ENCODE measurements at places on chromosomes 7 and 10.
A peak's percentile ranks its signal among the peaks of the same experiment; 100 is the strongest.

DNA sequence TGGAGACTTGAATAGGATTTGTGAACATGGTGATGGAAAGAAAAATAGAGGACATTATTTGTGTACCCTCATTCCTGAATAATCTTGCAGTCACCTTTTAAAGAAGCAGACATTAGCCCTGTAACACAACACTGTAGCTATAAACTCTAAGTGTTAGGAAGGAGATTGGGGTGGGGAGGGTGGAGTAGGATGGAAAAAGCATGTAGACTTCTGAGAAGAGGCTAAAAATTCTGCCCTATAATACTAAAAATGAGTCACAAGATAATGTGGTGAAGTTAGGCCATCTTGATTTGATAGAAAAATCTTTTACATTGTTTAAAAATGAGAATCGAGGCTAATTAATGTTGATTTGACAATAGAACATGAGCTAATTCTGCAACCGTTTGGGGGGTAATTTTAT, 128.8 kb downstream of the LCOR start:
- no peak for DNase-seq

GRCh38 chr7:115965796-115966475, 64.6 kb downstream of the TFEC start:
- DNase-seq = no peak

DNA sequence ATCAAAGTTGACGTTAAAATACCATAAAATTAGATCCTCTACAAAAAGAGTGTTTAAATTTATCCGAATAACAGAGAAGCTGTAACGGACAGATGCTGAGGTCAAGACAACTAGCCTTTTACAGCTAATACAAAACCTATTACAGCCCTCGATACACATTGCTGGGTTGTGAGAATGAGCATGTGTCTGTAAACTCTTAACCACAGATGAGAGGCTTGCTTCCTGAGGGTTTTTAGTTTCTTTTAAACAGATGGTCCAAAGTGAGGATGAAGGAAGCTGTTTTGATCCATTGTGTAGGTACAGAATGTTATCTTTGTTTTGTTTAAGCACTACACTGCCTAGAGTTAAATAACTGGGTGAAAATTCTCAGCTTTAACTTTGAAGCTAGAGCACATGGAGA, 578.2 kb downstream of the PARD3 start:
- DNase-seq = no peak

DNA sequence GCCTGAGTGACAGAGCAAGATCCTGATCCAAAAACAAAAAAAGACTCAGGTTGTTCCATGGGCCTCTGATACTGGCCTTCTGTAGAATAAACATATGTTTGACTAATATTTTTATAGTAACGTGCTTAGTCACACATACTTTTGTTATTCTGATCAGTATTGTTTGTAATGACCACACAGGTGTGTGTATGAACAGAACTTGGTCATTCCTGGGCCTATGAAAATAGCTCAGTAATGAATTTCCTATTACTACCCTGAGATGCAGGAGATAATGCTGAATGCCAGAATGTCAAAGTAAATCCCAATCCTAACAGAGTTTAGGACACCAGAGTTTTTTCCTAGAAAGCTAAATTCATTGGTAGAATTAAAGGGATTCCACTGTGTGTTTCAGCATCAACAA, 108.7 kb downstream of the DOCK4 start:
- no peak for DNase-seq

DNA sequence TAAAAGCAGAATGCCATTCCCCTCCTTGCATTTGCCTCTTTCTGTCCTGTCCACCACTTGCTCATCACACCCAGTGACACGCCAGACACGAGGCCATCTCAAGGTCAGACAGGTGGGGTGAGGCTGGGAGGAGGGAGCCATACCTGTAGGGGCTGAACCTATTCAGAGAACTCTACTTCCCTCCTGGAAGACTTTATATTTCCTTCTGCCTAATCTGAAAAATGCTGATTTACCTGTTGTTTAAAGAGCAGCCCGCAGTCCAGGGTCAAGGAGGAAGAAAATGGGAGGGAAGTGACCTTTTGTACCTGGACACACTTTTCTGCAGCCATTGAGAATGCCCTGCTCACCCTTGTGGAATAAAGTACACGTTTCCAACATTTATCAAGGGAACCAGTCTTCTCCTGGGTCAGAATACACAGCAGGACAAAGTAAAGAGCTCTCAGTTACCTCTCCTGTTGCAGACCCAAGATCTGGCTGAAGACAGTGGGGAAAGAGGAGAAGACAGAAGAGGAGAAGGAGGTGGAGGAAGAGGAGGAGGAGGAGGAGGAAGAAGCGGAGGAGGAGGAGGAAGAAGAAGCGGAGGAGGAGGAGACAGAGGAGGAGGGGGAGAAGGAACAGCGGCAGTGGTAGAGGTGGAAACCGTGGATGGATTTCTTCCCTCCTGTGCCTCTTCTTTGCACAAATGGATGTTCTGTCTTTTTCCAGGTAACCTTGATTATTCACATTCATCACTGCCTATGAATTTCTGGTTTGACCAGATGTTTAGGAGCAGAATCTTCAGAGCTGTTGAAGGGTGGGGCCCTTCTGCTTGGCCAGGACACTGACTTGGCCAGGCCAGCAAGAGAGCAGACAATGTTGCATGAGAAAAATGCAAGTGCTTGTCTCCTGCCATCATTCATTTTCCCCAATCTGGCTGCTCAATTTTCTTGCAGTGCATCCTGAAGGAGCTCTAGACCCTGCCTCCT, 1.2 kb upstream of the BLNK start:
- no peak for DNase-seq

DNA sequence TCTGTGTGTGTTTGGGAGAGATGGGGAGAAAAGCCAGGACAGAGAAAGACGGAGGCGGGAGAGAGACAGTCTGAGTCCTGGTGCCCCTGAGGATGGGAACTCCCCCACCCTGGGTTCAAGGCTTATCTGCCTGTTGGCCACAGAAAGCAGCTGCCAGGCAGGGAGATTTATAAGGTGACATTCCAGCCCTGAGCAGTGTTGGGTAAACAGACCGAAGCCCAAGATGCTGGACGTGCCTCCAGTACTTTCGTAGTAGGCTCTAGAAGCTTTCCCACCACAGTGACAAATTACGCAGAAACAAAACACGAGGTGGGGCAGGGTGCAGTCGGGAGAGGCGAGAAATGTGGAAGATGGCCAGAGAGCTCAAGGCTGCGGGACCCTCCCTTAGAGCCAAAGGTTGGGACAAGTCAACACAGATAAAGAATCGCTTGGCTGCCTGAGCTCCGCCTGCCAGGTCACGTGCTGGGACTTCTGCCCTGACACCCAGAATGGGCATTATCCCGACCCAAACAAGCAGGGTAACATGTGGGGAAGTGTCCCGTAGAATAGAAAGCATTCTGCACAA, 41.1 kb downstream of the CCDC3 start:
- no peak for DNase-seq

DNA sequence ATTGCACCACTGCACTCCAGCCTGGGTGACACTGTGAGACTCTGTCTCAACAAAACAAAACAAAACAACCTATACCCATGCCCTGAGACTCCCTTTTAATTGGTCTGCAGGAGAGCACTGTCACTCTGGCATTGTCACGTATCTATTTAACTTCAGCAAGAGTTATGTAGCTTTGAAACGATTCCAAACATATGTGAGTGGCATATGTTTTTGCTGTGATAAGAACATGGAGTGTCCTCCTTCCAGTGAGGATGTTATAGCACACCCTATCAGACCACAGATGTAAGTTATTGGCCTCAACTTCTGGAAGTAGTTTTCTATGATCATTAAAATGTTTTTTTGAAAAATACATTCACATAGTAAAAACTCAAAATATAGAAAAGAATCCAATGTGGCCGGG, 15.5 kb upstream of the DNAJC12 start:
- no peak for DNase-seq

DNA sequence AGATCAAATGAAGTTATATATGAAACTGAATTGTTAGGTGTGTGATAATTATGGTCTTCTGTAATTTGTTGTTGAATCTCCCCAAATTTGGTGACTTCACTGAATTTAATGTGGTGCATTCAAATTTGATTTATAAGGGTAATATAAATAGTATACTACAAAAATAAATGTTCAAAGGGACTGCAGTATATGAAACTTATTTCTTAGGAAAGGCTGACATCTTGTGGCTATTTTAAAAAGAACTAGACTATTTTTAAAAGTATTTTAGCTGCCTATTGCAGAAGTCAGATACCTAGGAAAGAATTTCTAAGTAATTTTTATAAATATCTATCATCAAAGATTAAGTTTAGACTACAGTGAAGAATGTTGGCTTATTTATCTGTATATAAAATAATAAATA, 36.6 kb downstream of the ATRNL1 start:
- no peak for DNase-seq

DNA sequence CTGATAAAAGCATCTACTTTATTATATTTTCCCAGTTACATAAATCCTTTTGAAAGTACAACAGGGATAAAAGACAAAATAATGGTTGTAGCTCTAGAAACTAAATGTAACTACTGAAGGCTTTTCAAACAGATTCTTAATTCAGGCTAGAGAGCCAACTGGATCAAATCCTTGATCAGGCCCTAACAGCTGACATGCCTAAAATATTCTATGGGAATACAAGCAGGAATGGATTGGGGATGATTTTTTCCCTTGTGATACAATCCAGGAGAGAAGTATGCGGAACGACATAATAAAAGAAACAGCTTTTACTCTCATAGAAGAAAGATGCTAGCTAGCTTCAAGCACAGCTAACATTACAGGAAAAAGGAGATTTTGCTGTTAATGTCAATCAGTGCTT, 49.0 kb downstream of the NT5C2 start:
- no peak for DNase-seq

DNA sequence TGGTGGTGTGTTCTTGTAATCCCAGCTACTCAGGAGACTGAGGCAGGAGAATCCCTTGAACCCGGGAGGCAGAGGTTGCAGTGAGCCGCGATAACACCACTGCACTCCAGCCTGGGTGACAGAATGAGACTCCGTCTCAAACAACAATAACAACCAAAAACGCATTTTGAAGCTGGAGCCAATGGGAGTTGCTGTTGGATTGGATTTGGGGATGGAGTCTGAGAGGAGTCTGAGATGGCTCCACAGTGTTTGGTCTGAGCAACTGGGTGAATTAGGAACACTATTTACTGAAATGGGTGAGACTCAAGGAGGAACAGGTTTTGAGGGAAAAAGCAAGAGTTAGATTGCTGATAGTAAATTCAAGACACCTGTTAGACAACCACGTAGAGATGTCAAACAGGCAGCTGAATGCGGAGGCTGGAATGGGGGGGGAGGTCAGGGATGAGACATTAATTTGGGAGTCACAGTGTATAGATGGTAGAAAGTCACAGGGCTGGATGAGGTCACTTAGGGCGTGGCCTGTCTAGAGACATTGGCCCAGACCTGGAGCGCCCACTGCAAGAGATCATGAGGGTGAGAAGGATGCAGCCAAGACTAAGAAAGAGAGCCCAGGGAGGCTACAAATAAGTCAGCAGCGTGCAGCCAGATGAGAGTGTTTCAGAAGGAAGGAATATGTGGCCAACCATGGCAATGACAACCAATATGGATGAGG, 56.4 kb downstream of the CYCS start:
- DNase-seq = no peak

DNA sequence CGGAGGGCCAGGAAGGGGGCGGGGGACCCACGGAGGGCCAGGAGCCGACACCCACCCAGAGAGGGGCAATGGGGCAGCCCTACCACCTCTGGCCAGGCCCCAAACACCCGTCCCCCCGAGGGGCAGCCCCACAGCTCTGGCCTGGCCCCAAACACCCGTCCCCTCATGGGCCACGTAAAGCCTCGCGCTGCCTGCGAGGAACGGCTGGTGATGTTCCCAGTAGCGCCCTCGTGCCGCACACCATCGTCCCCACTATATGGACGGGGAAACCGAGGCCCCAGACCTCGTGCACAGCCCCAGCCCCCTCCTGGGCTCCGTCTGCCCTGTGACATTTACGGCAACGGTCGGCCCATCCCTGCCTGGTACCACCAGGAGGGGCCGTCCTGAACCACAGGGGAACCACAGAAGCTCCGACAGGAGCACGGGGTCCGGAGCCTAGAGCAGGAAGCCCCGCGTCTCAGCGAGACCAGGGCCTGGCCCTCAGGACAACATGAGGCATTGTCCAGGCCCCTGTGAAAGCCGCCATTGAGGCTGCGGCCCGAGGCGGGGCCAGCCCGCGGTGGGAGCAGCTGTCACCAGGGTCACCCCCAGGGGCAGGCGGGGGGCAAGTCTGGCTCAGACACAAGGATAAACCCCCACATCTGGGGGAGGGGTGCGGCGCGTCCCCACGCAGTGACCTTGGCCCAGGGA, 35.6 kb downstream of the GET4 start:
- DNase-seq = no peak

DNA sequence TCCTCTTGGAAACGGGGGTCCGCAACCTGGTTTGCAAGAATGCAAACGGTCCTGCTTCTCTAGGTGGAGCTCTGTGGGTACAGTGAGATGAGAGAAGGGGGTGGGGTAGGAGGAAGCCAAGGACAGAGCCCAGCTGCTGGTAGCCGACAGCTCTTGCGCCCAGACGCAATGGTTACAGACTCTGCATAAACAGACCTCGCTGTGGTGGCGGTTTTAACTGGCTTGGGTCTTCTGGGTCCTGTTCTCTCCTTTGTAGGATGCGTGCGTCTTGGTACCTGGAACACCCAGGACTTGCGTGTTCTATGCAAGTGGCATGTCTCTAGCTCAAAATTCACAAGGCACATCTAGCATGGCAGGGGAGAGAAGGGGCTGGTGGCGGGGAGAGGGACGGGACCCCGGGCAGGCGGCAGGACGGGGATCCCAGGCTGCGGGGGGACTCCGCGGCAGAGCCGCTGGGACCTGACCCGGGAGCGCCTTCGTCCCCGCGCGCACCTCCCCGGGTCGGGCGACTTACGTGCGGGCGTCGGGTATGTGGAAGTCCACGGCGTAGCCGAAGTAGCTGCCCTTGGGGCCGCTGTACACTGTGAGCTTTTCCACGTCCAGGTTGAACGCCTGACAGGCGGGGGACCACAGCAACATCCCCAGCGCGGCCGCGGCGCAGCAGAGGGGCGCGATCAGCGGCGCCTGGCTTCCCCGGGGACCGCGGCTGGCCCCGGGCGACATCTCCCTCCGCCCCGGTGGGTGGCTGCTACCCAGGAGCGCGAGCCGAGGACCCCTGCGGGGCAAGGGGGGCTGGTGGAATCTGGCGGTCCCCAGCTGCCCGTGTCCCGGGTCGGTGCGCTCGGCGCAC, 448 bp downstream of the ITGA8 start:
- DNase-seq = peak; percentile 48

GRCh38 chr10:133236401-133237240, 1.0 kb upstream of the VENTX start:
- DNase-seq = no peak

DNA sequence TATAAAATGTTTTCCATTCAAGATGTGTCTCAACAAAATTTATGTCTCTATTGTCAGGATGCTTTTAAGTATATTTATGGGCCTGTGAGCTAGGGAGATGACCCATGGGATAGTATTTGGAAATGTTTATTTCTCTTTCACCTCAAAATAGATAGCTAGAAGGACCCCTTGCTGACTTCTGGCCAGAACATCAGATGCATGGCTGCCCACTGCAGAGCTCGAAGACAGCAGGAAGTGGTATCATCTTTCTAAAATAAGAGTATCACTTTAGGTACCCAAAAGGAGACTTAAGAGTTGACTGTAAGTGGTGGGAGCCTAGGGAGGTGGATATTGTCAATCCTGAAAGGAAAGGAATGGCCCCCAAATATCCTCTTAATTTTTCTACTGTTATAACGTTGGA, 264.4 kb downstream of the NEBL start:
- no peak for DNase-seq

GRCh38 chr7:130297628-130298543, 4.9 kb downstream of the CPA4 start:
- DNase-seq = no peak

All from glutamatergic neuron (in vitro differentiated cells).